ENCODE measurements at places on chromosomes 5 and 9.
A peak's percentile ranks its signal among the peaks of the same experiment; 100 is the strongest.

- no peak for DNase-seq
These were observed 50.8 kb downstream of the ALDH7A1 start for GRCh38 chr5:126544087-126544740.

DNA sequence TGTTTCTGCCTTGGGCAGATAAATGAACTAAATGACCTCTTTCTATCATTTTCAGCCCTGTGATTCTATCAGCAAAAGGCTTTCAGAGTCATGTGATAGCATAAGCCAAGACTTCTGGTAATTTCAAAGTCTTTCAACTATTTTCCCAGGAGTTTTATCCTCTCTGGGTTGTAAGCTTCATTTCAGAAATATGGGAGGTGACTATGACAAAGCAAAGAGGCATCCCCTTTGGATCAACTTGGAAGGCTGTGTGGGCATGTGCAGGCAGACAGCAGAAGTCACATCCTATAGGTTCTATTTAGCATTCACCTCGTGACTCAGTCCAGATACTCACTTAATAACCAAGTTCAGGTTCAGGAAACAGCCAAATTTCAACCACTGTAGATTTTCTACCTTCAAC lies 149.0 kb upstream of the FST start:
- no peak for DNase-seq

GRCh38 chr9:129483415-129484351 lies 137.2 kb downstream of the C9orf50 start:
- no peak for DNase-seq

GRCh38 chr5:150374651-150375050 lies 17.2 kb downstream of the TCOF1 start:
- no peak for DNase-seq

GRCh38 chr9:20854444-20854843 lies 170.4 kb downstream of the FOCAD start:
- no peak for DNase-seq

- no peak for DNase-seq
These were observed 100.9 kb downstream of the ATP10B start for GRCh38 chr5:160750938-160751657.

- no peak for DNase-seq
These were observed 408.7 kb downstream of the ARHGEF28 start for GRCh38 chr5:74034733-74035132.

GRCh38 chr5:54965806-54966205 lies 19.6 kb downstream of the ESM1 start:
- no peak for DNase-seq

DNA sequence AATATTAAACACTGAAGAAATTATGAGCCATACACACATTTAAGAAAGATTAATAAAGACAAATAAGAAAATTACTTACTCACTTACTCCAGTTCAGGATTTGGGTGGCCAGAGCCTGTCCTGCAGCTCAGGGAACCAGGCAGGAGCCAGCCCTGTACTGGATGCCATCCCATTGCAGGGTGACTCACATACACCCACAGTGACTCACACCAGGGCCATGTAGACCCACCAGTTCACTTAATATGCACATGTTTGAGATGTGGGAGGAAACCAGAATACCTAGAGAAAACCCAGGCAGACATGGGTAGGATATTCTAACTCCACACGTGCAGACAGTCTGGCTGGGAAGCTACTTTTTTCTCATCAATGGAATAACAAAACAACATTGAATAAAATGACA lies 49.6 kb upstream of the ADRB2 start:
- DNase-seq: peak; percentile 2

- DNase-seq: peak; percentile 69
These were observed 42.8 kb upstream of the STXBP1 start for GRCh38 chr9:127568971-127569885.

- DNase-seq: no peak
These were observed 196.4 kb downstream of the FSTL4 start for GRCh38 chr5:133415906-133416305.

GRCh38 chr5:170597872-170598271 lies 94.1 kb downstream of the KCNIP1 start:
- DNase-seq: no peak

- DNase-seq: no peak
These were observed 137.5 kb downstream of the MAT2B start for GRCh38 chr5:163642904-163643303.

- DNase-seq: no peak
These were observed 410.3 kb upstream of the PRR16 start for GRCh38 chr5:120053841-120054240.

DNA sequence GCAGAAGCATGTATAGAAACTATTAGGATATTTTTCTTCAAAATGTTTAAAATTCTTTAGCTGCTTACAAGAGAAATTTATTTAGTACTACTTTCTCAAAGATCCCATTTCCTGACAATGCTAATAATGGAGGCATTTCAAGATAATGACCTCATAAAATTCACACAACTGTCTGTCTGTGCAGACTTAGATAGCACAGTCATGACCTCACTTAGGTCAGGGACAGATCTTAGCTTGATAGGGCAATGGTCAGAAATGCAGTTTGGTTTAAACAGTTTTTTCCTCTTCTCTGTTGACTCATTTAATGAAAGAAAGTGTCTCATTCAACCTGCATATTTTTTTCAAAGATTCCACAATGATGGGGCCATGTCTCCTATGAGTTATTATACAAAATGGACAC lies 128.4 kb downstream of the GRIA1 start:
- no peak for DNase-seq

DNA sequence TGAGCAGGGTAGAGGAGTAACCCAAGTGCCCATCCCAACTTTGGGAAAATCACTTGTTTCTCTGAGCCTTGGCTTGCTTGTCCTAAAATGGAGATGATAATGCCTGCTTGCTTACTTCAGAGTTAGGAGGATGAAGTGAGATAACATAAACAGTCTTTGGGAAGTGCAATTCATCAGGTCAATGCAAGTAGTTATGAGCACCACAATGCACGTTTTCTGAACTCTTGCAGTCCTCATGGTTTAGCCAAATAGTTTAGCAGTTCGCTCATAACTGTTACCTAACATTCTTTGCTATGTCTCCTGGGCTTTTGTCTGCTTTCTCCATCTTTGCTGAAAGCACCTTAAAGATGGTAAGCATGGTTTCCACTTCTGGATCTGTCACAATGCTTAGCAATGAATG lies 270.0 kb downstream of the ADAMTSL1 start:
- DNase-seq: no peak

DNA sequence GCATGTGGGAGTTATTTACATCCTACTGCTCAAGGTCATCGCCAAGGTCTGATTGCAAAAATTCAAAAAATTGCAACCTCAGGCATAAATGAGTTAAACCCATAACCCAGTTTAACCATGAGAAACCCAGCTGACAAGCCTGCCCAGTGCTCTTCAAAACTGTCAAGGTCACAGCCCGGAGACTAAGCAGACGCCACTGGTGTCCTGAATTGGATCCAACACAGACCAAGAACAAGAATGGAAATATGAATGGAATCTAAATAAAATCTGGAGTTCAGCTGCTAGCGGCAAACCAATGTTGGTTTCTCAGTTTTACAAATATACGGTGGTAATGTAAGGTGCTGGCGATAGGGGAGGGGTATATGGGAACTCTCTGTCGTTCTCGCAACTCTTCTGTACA lies 201.5 kb upstream of the MVB12B start:
- DNase-seq: no peak

DNA sequence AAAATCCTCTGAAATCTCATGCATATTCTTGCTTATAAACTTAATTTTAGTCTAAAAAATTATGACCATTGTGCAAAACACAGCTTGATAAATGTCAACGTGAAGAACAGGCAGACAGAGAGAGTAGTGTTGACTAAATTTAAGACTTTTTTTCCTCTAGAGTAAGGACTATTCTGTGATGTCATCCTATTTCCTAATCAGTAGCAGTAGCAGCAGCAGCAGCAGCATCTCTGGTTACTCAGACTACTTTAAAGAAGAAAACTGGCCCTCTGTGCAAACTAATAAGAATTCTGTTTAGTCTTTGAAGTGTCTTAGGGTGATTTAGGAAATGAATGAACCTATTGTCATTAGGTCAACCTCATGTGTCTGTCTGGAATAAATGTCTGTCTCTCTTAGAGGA lies 403.0 kb downstream of the HINT1 start:
- DNase-seq: no peak

- no peak for DNase-seq
These were observed 142.7 kb downstream of the C5orf15 start for GRCh38 chr5:133825631-133826289.

- no peak for DNase-seq
These were observed 51.0 kb upstream of the FYB1 start for GRCh38 chr5:39270225-39270848.

- DNase-seq: no peak
These were observed 362.8 kb downstream of the ISL1 start for GRCh38 chr5:51746023-51746422.

- DNase-seq: no peak
These were observed 97.0 kb downstream of the MEF2C start for GRCh38 chr5:88785746-88786565.

GRCh38 chr9:16138561-16139491 lies 586.0 kb downstream of the CCDC171 start:
- DNase-seq: no peak

DNA sequence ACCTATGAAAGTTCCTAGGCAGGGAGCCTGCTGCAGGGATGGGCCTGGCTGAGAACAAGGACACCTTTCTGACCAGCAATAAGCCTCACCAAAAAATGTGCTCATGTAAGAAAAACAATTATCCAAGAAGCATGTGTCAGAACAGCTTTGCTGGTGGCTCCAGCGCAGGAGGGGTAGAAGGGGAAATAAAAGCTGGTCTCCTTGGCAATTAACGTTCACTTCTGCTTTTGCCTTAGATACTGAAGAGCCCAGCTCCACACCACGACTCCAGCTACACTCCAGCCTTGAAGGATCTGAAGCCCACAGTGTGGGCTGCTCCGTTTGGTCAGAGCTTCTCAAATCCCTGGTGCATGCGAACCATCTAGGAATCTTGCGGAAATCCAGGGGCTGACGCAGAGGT lies 107.6 kb upstream of the PHYKPL start:
- DNase-seq: no peak

- DNase-seq: no peak
These were observed 9.2 kb upstream of the LRRC14B start for GRCh38 chr5:182126-182525.

DNA sequence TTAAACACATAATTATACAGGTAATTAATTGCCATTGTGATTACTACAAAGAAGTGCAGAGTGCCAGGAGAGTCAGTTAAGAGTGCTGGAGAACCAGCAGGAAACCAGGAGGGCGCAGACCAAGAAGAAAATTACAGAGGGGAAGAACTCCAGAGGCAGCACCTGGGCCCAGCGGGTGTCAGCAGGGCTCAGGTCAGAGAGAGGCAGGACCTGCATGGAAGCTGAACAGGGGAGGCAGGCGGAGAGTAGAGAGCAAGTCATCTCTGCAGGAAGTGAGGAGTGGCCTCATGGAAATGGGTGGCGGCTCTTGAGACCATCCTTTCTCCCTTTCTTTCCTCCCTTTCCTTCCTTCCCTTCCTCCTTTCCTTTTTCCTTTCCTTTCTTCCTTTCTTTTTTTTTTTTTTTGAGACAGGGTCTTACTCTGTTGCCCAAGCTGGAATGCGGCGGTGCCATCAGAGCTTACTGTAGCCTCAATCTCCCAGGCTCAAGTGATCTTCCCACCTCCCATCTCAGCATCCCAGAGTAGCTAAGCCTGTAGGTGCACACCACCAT lies 4.0 kb upstream of the ZBTB34 start:
- DNase-seq: no peak

- no peak for DNase-seq
These were observed 188.5 kb upstream of the SNX2 start for GRCh38 chr5:122586351-122586750.

DNA sequence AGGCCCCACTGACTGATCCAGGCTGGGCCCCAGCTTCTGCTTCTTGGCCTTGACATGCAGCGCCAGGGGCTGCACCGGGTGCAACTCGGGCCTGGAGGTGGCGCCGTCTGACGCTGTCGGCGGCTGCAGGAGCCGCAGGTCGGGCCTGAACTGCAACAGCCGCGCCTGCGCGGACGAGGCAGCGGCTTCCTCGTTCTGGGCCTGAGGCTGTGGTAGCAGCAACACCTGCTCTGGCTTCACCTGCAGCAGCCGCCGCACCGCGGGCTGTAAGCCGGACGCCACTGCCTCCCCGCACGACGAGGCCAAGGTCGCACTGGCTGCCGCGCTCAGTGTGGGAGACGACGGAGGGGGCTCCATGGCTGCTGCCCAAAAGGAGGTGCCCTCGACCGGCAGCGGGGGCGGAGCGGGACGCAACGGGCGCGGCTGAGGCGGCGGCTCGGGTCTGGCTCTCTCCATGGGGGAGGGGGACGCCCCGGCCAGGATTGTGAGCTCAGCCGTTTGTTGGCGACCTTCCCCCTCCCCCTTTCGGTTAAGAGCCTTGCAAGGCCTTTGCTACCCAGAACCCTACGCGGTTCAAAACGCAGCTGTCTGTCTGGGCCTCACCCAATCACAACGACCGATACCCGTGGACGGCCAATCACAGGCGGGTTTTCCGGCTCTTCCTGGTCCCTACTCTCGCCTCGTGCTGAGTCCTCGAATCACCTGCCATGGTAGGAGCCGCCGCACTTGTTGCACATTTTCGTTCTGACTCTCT lies 438 bp downstream of the SOX30 start:
- peak; percentile 68 for DNase-seq

DNA sequence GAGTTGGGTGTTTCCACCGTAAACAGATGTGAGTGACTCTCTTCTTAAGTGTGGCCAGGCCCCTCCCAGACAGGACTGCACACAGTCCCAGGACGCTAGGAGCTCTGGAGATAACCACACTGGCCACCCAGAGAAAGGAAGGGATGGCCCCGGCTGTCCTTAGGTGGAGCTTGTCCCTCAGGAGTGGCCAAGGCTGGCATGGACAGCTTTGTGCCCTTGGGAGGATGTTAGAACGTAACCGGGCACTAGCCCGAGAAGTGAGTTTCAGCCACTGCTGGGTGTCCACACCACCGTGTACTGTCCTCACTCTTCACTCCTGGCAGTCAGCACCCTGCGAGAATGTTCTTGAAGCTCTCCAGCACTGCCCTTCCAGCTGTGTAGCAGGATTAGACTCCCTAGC lies 35.8 kb upstream of the FCN2 start:
- DNase-seq: no peak

Data from stimulated activated CD4-positive, alpha-beta T cell treated with anti-CD3 and anti-CD28 coated beads, Interleukin-1b, Interleukin-23, amount 100 ng/mL, for 4 hours (primary cell).